Astrocyte of the spinal cord (primary cell): ENCODE measurements at places on chromosomes 7 and 10.

GRCh38 chr10:26432938-26433337 lies 5.2 kb upstream of the APBB1IP start:
- no peak for DNase-seq

DNA sequence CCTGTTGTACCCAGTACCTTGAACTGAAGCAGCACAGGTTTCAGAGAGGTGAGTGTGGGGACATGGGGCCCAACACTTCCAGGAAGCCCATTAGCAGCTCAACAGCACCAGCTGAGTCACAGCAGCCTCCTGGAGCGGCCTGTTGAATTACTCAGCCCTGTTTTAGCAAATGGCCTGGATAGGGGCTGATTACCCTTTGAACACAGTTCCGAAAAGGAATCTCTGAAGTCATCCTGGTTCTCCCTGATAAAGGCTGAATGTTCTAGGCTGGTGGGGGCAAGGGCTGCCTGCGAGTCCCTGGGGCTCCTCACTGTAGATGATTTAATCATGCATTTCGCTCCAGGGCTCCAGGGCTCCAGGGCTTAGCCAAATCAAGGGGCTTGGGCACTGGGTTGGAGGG lies 287.5 kb downstream of the GRID1 start:
- peak; percentile 7 for DNase-seq

DNA sequence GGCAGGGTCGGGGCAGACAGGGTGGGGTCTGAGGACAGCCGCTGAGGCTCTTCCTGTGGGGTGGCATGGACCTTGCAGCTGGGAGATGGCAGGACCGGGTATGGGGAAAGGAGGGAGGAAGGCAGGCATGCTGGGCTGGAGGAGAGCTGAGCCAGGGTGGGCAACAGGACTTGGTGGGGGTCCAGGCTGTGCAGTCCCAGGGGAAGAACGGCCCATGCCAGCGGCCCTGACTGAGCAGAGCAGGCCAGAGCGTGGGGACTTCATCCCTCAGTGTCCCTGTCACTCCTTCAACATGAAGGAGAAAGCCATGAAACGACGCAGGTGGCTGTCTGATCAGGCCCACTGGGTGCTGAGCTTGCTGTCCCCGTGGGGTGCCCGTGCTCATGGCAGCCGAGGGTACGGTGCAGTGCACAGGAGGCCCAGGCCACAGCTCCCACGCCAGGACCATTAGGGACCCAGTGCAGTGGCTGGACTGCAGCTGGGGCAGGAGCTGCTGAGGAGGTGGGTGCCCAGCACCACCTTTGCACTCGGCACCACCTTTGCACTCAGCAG lies 519.6 kb downstream of the PTPRN2 start:
- DNase-seq = no peak

- no peak for DNase-seq
Measured at GRCh38 chr10:106169241-106169640, 995.3 kb downstream of the SORCS1 start.

DNA sequence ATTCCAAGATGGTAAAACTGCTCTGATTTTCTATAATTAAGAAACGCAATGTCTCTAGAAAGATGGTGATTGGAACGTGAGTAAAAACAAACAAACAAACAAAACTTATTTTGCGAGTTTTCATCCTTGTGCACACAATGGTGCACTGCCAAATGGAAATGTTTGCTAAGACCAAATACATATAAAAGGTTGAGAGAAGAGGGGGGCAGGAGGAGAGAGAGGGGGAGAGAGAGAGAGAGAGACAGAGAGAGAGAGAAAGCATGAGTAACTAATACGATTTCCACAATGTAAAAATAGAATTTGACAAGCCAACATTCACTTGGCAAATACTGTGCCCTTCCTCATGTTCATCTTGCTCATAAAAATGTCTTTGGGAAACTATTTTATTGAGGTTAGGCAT lies 375.4 kb downstream of the CNTNAP2 start:
- DNase-seq = no peak

DNA sequence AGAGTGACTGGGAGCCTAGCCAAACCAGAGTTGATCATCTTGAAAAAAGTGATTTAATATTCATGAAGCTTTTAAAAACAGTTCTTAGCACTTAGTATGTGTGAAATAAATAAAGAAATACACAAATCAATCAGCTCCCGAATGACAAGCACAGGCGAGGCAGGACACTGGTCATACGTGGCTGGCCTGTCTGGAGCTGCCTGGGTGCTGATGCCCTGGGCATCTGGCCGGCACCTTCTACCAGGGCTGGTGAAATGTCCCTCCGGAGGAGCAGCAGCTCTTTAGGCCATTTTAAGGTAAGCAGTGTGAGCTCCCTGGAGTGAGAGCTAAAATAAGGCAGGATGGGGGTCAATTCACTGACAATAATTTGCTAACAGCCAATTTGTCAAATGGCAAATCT lies 23.7 kb downstream of the IL15RA start:
- DNase-seq = no peak

GRCh38 chr7:77331938-77332695 lies 84.0 kb downstream of the GSAP start:
- peak; percentile 89 for DNase-seq

- DNase-seq = no peak
Measured at GRCh38 chr10:107618504-107618994, 454.0 kb upstream of the SORCS1 start.

DNA sequence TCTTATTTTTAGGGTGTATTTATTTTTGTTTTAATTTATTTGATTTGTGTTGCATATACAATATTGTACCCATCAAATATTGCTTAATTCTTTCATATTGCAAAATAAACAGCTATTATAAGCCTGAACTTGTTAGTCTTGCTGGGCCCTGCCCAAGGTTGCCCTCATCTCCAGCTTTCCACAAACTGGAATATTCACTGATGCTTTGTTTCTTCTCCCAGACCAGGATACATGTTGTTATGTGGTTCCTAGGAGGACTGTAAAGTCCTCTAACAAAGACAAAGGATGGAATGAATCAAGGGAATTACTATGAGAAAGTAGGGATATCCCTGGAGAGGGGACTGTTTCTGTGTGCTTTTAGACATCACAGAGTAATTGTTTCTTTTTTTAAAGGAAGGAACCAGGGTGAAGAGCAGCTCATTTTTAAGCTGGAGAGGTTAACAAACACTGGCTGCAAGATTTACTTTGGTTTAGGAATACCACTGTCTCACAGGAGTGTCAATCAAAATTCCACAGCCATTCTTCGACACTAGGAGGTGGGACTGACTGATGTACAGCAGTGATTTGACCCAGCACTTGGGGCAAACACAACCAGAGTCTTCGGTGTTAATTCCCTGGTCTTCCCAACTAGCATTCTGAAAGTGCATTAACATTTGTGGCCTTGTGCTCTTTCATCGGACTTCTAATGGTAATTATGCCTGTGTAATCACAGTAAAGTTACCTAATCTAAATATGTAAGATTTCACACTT lies 14.8 kb upstream of the CD36 start:
- no peak for DNase-seq

DNA sequence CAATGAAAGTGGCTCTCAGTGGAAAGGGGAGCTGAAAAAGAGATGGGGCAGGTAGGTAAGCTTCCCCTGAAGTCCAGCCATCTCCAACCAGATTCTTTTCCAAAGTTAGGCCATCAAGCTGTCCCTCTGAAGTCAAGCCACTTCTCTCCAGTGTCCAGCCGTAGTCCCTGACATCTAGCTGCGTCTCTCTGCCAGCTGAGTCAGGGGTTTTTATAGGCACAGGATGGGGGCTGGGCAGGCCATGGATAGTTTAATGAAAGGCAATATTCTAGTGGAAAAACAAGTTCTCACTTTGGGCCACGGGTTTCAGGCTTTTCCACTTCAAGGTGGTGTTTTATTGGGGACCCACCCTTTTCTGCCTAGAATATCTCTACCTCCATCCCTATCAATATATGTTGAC lies 36.8 kb downstream of the AVL9 start:
- no peak for DNase-seq

DNA sequence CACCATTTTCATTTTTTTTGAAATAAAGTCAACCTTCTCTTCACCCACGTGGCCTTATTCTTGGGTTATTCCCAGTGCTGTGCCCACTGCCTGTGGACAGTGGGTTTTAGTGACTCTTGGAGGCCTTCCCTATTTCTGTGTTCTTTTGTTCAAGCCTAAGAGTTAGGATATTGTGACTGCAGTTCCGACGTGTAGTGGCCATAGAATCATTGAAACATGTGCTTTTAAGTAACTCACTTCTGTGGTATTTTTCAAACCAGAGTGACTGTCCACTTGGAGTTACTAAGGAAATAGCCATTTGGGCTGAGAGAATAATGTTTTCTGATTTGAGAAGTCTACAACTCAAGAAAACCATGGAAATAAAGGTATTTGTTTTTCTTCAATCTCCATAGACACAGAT lies 23.7 kb downstream of the TDRD1 start:
- DNase-seq = no peak

GRCh38 chr7:19016140-19016539 lies 101.3 kb downstream of the TWIST1 start:
- peak; percentile 38 for DNase-seq

GRCh38 chr10:133100706-133101415 lies 13.1 kb downstream of the ADGRA1 start:
- no peak for DNase-seq

- DNase-seq = no peak
Measured at GRCh38 chr10:1402816-1403507, 334.4 kb downstream of the ADARB2 start.

DNA sequence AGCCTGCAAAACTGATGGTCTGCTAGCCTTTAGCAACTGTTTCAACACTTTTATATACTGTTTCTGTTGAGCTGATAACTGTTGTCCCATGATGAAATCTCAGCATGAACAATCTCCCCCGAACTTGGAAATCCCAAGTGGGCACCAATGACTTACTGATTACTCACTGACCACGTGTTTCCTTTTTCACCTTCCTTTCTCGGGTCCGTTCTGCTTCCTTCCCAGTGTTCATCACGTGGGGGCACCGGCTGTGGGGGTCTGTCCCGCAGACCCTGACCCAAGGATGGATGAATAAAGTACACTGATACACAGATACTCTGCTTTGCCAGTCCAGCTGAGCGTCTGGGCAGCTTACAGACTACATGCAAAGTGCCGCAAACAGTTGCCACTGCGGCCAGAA lies 39.0 kb upstream of the RASGEF1A start:
- no peak for DNase-seq

- DNase-seq = peak; percentile 65
Measured at GRCh38 chr10:79149662-79150443, 81.1 kb downstream of the ZMIZ1 start.

- no peak for DNase-seq
Measured at GRCh38 chr10:126016156-126016805, 119.9 kb downstream of the FANK1 start.

DNA sequence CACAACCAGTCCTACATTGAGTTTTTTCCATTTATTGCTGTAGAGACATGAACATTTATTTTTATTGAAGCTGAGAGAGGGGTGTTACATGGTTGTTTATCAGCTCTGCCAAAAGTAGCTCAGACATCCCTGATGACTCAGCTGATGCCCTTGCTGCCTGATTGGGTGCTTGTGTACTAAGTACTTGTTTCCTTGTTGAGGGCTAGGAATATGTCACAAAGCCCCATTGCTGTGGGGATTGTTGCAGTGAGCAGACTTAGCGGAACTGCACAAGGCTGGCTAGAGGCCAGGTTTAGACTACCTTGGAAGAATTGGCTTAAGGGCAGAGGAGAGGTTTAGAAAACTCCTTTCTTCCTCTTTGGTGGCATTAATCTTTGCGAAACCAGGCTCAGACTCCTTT lies 110.6 kb downstream of the AUTS2 start:
- DNase-seq = peak; percentile 17

- DNase-seq = no peak
Measured at GRCh38 chr10:107264742-107265141, 100.2 kb upstream of the SORCS1 start.

- DNase-seq = no peak
Measured at GRCh38 chr7:98217623-98218582, 6.7 kb downstream of the BHLHA15 start.

- DNase-seq = no peak
Measured at GRCh38 chr7:101687791-101688182, 58.7 kb upstream of the MYL10 start.

GRCh38 chr10:76433161-76434005 lies 1002.0 kb downstream of the LRMDA start:
- peak; percentile 5 for DNase-seq

GRCh38 chr7:90666186-90666585 lies 70.1 kb downstream of the CDK14 start:
- no peak for DNase-seq

DNA sequence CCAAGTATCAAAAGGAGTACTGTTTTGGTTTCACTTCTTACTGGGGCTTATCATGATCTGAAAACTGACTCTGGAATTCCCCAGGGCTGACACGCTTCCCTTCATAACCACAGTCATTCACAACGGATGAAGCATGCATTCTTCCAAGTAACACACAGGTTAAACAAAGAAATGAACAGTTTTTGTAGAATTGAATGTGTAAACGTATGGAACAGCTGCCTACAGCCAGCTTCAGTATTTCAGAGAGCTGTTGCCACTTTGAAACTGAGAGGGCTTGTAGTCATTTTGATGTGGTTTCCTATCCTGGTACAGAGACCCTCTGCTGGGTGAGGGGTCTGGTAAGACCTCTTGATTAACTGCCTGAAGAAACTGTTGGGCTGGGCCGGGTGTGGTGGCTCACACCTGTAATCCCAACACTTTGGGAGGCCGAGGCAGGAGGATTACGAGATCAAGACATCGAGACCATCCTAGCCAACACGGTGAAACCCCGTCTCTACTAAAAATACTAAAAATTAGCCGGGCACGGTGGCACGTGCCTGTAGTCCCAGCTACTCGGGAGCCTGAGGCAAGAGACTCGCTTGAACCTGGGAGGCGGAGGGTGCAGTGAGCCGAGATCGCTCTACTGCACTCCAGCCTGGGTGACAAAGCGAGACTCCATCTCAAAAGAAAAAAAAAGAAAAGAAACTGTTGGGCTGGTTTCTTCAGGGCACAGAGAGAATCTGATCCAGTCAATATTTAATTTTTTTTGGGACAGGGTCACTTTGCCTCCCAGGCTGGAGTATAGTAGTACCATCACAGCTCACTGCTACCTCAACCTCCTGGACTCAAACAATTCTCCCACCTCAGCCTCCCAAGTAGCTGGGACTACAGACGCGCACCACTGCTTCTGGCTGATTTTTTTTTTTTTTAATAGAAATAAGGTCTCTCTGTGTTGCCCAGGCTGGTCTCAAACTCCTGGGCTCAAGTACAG lies 4.7 kb downstream of the NFE2L3 start:
- DNase-seq = peak; percentile 95

- no peak for DNase-seq
Measured at GRCh38 chr7:155845226-155845625, 33.0 kb upstream of the SHH start.
